NCI-H524 treated with DMSO at 0.1 percent for 48 hours (cell line): ENCODE measurements at places on chromosomes 5 and 9.

DNA sequence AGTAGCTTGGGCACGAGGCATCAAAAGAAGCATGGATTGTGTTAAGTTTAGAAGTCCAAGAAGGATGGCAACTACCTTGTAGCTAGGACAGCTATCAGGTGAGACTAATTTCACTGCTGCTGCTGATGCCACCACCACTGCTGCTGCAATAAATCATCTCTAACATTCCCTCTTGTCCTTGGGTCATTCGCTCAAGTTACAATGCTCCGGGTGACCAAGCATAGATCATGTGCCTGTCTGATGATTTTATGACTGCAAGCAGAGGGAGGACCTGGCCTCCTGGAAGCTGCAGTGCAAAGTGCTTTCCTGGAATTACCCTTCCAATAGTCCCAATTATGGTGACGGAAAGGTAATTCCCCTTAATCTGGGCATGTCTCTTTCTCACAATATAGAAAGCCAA lies 334.4 kb downstream of the PRELID2 start:
- no peak for DNase-seq

- DNase-seq: no peak
Measured at GRCh38 chr9:132877458-132877823, 643 bp downstream of the AK8 start.

DNA sequence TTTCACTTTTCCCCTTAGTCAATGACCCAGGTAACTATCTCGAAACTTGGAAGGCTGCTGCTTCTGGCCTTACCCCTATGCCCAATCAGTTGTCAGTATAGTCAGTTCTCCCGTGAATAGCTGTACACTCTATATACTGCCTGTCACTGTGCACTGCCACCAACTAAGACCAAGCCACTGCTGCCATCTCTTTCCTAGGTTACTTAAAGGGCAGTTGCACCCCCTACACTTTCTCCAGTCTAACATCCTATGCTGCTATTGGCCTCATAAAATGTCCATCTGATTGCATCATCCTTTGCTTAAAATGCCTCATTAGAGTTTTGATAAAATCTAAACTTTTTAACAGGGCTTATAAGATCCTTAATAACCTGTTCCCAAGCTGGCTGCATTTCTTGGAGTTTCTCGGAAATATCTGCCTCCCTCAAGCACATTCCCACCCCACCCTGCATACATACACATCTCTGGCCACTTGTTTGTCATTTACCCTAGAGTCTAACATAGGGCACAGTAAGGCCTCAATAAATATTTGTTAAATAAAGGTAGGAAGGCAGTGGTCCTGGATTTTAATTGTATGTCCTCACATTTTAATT lies 32.8 kb upstream of the TNFAIP8 start:
- DNase-seq: no peak

- DNase-seq: no peak
Measured at GRCh38 chr9:130500340-130501180, 55.8 kb downstream of the ASS1 start.

DNA sequence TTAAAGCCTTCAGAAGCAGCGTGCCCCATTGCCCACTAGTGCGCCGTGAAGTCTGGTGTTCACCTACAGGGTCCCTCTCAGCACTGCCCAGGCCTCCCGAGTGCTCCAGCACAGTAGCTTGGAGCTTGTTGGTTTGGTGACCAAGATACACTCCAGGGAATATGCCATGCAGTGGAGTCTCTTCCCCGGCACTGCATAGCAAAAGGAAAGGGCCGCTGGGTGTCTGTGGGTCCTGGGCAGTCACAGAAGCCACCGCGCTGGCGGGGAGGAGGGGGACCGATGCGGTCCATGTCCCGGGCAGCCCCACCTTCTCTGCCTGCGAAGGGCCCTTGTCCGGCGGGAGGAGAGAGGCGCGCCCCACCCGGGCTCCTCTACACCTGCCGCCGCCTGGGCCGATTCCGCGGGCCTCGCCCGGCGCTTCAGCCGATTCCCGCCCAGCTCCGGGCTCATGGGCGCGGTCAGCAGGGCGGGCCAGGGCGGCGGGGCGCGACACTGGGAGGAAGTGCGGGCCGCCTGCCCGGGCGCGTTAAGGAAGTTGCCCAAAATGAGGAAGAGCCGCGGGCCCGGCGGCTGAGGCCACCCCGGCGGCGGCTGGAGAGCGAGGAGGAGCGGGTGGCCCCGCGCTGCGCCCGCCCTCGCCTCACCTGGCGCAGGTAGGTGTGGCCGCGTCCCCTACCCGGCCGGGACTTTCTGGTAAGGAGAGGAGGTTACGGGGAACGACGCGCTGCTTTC lies at the start of gene SYK:
Gene SYK, plus strand, starts transcription at position 579 of the 732 bp plus-strand sequence. CDS start 42,080 bp downstream, outside the sequence.
- DNase-seq: no peak

DNA sequence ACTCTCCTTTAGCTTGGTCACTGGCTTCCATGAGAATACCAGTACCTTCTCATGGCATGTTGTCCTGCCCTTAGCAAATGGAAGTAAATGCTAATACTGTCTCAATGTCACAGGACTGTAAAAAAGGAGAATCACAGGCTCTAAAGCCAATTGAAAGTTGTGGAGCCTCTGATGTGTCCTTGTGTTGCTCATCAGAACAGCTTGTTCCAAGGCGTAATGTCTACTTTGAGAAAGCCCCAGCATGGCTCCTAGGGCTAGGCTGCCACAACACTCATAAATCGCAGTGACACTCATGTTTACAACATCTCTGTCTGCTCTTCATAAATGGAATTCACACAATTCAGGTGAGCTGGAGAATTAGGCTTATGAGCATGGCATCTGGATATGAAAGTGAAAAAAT lies 94.9 kb downstream of the ACTL7B start:
- DNase-seq: no peak
